Renal cortical epithelial cell (primary cell): ENCODE measurements at places on chromosomes 2 and 18. TPM values are rescaled to one million over a fixed set of nuclear protein-coding genes. Genes with fewer than 3 reads are reported as not detected.
A peak's percentile ranks its signal among the peaks of the same experiment; 100 is the strongest.

DNA sequence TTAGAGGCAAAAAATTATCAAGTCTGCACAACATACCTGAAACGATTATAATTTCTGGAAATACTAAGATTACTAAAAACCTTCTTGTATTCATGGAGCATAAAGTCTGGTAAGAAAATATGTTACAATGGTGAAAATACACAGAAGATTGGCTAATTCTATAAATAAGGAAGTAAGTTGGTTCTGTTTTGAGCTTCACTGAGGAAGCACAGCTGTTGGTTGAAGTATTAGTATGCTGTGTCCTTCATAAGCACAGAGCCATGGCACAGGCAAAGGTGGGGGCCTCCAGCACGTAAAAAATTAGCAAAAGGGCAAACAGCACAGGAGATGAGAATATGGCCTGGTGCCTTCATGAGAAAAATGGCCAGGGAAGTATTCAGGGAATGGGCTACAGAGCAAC is 40.4 kb upstream of the ANKRD62 start:
- no peak for DNase-seq

DNA sequence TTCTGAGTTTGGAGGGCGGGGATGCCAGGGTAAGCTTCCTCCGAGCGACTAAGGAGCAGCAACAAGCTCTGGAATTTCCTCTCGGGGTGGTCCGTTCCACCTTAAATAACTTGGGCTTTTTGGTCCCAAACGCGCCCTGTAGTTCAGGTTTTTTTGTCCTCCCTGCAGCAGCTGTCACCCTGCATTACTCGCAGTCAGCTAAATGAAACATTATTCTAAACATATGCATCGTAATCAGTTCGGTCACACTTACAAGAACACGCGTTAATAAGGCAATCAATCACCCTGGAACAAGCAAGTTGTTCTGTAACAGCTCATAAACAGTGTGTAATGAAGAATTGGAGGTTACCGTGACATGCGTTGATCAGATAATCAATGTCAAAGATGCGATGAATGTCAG is 8.3 kb downstream of the EVX2 start:
- DNase-seq: no peak

DNA sequence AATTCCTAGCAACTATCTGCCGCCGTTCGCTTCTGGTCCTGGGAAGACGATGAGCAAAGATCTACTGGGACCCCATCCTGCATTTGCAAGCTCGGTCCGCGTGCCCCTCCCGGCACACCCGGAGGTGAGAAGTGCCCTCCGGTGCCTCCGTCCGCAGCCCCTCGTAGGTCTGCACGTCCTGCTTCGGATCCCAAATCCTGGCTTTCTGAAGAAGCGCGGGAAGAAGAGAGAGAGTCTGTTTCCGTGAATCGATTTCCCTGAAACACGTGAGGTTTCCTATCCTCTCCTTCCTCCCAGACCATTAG is 5.0 kb upstream of the OSR1 start:
- no peak for DNase-seq

GRCh38 chr2:132633635-132634034 is 36.4 kb downstream of the LYPD1 start:
- no peak for DNase-seq

DNA sequence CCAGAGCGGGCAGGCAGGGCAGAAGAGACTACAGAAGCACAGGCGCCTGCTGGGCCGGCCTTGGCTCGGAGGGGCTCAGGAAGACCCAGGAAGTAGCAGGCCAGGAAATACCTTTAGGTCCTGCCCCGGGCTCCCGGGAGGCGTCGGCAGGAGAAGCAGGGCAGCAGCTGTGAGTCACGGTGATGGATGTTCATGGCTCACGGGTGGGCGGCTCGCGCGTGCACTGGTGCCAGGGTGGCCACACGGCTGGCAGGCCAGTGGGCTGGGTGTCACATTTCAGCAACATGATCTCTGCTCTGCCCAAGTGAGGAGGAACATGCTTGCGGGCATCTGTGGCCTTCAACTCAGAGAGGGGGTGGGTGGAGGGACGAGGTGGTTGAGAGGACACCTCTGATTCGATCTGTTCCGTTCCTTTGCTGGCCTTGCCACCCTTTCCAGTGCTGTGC is 139.3 kb downstream of the KLHL29 start:
- peak; percentile 61 for DNase-seq

GRCh38 chr2:215876139-215876936 is 137.0 kb downstream of the MREG start:
- DNase-seq: no peak

DNA sequence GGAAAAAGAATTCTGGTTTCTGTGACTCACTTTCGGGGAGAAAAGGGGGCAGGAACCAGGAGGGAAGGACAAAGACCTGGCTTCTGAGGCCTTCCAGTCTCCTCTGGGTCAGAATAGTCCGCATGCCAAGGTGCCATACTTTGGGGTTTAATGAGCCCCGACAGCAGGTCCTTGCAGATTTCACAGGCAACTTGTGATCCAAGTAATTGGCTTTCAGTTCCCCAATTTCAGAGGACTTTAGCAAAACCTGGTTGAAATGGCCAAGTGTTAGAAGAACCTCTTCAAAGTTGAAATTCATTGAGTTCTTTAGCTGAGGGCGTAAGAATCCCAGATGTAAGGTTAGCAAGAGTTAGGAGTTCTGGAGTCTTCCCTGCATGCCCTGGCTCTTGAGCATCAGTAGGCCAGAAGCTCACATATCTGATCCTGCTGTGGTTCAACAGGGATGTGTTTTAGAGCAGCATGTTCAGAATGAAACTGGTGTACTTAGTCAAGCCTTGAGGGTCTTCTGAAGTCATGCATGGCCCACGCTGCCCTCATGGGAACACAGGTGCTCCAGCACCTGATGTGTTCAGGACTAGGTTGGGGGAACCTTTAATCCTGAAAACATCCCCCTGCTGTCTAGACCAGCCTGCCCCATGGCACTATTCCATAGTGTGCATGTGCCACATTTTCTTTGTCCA is 143.0 kb downstream of the NUP35 start:
- no peak for DNase-seq

DNA sequence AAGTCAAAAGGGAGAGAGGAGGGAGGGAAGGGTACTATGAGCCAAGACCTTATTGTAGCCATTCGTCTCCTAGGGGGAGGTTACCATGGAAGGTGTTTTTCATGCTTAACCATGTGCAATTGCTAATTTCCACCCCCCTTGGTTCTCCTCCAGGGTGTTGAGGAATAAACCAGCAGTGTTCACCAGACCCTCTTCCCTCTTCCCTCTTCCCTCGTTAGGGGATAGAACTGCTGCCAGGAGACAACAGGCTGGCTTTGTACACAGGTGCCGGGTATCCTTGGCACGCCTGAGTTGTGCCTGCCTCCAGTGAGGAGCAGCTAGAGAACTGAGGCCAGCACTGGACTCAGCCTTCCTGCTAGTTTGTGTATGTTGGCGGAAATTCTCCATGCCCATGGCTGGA is 41.1 kb upstream of the ARL5A start:
- no peak for DNase-seq

STPG4 gene
- total RNA-seq: 0.20 and 0.52 TPM in 2 replicates

AGXT gene
- not detected in 2 replicates for total RNA-seq

GPR148 gene
- 0.05 TPM in 1 of 2 replicates, not detected in the other for total RNA-seq

TMEM200C gene
- 0.30 and 0.69 TPM in 2 replicates for total RNA-seq
